ENCODE measurements at places on chromosomes 3 and 15. TPM values are rescaled to one million over a fixed set of nuclear protein-coding genes. Genes with fewer than 3 reads are reported as not detected.

GRCh38 chr3:78895528-78895927, 872.3 kb downstream of the ROBO1 start:
- DNase-seq: no peak

Gene ZNF445
- total RNA-seq: 5.9 TPM

- no peak for DNase-seq
Measured at GRCh38 chr15:56228352-56228751, 15.3 kb downstream of the RFX7 start.

DNA sequence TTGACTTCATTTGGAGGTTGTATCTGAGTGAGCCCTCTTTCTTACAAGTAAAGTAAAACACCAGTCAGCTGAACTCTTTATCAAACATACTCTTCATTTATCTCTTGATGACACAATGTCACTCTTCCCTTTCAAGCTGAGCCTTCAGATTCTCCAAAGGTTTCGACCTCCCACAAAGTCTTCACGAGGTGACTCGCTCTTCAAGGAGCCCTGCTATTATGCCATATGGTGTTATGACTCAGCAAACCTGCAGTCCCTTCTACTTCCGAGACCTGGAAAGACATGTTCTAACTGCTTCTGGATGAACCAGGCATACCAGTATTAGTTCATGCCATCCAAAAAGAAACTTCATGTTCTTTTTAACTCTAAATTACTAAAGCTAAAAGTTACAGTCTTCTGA, 23.1 kb downstream of the AADAC start:
- DNase-seq: no peak

DNA sequence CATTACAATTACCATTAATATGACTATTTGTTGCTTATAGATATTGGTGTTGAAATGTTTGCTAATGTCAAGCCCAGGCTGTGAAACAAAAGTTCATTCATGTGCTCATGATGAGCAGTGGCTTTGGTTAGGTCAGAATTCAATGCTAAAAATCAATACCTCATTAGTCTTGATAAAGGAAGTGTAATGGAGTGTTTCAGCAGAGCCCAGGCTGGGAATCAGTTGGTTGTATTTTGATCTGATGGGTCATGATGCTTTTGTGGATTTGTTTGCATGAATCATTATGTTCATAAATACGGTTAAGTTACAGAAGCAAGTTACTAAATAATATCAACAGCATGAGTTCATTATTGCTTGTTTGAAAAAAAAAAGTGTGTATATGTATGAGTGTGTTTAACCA, 13.6 kb upstream of the ZNF774 start:
- DNase-seq: no peak

GRCh38 chr3:150412561-150413231, 4.6 kb downstream of the TSC22D2 start:
- no peak for DNase-seq

DNA sequence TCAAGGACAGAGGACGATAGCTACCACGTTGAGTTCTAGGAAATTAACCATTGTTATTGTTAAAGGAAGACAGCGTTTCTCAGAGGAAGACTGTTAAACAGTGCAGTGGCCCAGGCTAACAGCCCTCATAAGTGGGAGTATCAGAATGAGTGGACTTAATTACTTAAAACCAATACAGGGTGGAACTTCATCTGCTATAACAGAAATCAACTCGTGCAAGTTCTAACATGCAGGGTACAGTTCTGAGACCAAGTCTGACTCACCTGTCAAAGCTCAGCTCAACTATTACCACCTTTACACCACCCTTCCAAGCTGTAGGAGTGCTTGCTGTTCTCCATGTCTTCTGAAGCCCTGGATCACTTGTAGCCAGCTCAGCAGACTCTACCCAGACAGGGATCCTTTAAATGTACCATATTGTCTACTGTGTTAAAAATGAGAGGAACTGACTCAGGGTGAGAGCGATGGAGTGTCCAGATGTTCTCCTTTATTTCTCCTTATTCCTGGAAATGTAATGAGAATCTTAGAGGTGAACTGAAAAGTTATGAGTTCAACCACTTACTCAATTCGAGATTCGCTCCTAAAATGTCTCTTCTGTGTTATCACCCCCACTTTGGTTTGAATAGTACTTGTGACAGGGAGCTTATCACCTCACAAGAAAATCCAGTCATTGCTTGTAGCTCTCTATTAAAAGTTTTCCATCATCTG, 26.5 kb downstream of the CD86 start:
- DNase-seq: no peak

DNA sequence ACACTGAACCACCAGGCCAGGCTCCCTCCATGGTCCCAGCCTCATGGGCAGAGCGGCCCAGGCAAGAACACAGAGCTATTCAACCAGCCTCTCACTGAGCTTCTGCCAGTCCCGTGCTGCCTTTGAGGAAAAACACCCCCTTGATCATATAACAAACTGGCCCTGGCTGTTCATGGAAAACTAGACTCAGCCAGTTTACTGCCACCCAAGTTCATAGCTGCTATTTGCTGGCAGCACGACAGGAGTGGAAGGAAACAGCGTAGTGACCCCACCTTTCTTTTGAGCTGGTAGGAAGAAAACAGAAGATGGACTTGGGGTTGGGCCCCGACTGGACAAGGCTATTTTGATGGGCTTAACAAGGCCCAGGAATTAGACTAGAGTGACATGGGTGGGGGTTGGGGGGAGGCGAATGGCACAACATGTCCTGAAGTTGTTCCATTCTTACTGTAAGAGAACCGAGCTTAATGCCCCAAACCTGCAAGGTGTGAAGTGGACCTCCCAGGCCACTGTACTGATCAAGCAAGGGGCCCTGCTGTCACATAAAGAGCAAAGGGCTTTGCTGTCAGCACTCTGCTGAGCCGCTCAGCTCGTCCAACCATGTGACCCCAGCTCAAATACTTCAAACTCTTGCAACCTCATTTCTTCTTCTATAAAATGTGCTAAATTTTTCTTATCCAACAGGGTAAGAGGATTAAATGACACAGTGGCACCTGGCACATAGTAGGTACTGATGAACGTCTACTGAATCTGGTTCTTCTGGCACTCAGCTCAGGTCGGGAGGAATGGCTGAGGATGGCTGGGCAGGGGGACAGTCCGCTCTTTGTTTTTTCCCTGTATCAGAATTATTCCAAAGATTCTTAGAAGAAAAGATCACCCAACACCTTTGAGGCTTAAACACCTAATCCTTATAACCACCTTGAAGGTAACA, 1.6 kb downstream of the FBXL22 start:
- DNase-seq: no peak

Gene FAN1
- 8.7 TPM for total RNA-seq

DNA sequence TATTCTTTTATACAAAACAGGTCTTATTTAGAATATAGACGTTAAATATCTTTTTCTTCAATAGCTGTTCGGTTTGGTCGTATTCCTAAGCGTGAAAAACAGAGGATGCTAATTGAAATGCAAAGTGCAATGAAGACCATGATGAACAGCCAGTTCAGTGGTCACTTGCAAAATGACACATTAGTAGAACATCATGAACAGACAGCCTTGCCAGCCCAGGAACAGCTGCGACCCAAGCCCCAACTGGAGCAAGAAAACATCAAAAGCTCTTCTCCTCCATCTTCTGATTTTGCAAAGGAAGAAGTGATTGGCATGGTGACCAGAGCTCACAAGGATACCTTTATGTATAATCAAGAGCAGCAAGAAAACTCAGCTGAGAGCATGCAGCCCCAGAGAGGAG, 16.8 kb downstream of the NR1D2 start:
- no peak for DNase-seq

DNA sequence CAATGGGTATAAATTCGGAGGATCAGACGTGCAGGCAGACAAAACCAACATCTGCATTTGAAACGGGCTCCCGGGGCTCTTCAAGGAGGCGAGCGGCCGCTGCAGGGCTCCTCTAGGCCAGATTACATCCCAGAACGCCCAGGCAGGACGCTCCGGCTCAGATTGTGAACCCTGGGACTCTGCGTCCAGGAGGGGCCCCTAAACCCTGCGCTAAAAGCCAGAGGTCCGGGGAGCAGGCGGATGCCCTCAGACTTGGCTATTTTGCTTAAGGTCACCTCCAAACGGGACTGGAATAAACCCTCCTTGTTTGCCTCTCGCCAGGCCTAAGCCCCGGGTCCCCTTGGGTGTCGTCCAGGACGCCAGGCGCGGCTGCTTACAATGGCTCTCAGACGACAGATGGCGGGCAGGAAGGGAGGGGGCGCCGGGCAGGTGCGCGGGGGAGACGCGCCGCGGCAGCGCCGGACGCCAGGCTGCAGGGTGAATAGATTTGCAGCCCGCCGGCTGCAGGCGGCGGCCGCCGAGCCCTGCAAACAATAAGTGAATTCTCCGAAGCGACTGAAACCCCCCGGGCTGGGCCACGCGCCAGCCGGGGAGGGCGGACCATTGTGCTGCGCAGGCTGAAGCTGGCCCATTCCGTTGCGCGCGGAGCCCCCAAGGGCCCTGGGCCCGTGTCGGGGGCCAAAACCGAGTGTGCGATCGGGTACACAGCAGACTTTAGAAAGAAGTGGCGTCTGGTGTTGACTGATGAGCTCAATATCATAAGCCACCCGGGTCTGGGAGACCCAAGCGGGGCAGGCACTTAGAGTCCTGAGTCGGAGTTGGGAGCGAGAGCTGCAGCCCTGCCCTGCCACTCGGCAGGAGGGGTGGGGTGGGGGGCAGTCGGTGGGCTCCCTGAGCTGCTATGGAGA, 32.3 kb upstream of the AMOTL2 start:
- no peak for DNase-seq

- DNase-seq: no peak
Measured at GRCh38 chr3:152123457-152123856, 145.3 kb upstream of the MBNL1 start.

- peak; percentile 1 for DNase-seq
Measured at GRCh38 chr15:88376574-88377174, 90.5 kb downstream of the MRPL46 start.

- peak; percentile 77 for DNase-seq
Measured at GRCh38 chr15:31128919-31129768, 27.6 kb upstream of the TRPM1 start.

Gene CPN2
- total RNA-seq: not detected

Gene SI
- not detected for total RNA-seq

Gene NPAP1
- not detected for total RNA-seq

Gene HAUS2
- total RNA-seq: 21.5 TPM

Gene FBXL2
- 2.0 TPM for total RNA-seq

GRCh38 chr3:45224824-45225464, 1.1 kb downstream of the TMEM158 start:
- DNase-seq: peak; percentile 64

GRCh38 chr15:60704717-60705116, 225.8 kb upstream of the ICE2 start:
- DNase-seq: no peak

- DNase-seq: no peak
Measured at GRCh38 chr3:80355144-80355543, 587.3 kb upstream of the ROBO1 start.
